Esophagus mucosa (tissue), 1 donor: ENCODE measurements at places on chromosomes 5 and 9.

- ATAC-seq: no peak
These were observed 118.6 kb downstream of the PDE8B start for GRCh38 chr5:77328930-77329647.

GRCh38 chr5:127702926-127703561, at the start of gene CCDC192:
Gene CCDC192, plus strand, starts transcription at chr5:127703391. Its CDS starts 55 bp downstream, at chr5:127703446.
- ATAC-seq: no peak

DNA sequence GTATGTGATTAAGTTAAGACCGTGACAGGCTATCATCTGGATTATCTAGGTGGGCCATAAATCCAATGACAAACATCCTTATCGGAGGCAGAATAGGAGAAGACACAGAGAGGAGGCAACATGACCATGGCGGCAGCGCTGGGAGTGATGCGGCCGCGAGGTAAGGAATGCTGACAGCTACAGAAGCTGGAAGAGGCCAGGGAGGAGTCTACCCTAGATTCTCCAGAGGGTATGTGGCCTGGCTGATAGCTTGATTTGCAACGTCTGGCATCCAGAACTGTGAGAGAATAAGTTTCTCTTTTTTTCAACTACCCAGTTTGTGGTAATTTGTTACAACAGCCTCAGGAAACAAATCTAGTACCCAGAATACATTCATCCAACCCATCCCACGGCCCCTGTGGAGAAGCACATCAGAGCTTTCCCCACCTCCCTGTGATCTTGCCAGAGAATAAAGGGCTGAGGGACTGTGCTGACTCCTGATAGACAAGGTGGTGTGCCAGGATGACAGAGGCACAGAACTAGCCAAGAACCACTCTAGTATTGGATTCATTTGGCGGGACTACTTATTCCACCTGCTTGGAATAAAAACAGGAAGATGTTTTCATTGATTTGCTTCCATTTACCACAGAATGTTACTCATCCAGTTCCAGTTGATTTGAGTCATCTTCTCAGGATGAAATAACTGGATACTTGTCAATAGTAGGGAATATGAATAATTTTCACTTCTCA, 187.4 kb downstream of the MAN2A1 start:
- ATAC-seq: no peak

GRCh38 chr5:178247481-178248456, 15.2 kb upstream of the PHYKPL start:
- ATAC-seq: no peak

- no peak for ATAC-seq
These were observed 4.1 kb downstream of the ERCC6L2 start for GRCh38 chr9:95879591-95879990.

- ATAC-seq: no peak
These were observed 12.8 kb downstream of the TRAF1 start for GRCh38 chr9:120913647-120914264.

- ATAC-seq: no peak
These were observed 94.9 kb downstream of the TMEM174 start for GRCh38 chr5:73267766-73268435.

- ATAC-seq: no peak
These were observed 231.3 kb downstream of the PRR16 start for GRCh38 chr5:120695368-120695880.

GRCh38 chr9:15278091-15278687, 28.8 kb downstream of the TTC39B start:
- no peak for ATAC-seq

- no peak for ATAC-seq
These were observed 237.5 kb upstream of the ADRA1B start for GRCh38 chr5:159678657-159679392.

- no peak for ATAC-seq
These were observed 15.4 kb downstream of the FAM81B start for GRCh38 chr5:95406426-95407090.

DNA sequence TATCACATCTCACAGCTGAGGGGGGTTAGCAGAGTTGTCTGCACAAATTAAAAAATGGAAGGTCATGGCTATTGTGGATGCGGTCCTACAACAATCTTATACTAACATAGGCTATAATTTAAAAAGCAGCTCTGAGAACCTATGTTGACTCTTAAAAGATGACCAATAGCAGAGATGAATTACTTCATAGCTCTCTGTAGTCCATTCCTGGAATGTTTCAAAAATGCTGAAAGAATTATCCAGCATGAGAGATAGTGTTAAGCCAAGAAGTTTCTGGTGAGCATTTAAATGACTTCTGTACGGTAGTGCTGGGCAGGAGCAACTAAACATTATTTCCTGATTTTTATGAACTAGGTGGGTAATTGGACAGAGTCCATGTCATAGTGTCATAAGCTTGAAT, 218.2 kb upstream of the NUDT12 start:
- ATAC-seq: no peak

DNA sequence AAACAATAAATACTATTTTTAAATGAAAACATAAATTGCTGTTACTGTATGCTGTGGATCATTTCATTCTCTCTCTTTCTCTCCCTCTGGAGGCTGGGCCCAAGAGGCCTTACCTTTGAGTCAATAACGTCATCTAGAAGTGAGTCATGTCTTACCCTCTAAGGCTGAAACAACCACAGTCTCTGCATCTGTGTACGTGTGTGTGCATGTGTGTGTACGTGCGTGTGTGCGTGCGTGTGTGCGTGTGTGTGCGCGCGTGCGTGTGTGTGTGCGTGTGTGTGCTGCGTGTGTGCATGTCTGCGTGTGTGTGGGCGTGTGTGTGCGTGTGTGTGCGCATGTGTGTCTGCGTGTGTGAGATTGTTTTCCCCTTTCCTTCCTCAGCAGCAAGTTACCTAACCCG, 13.6 kb upstream of the IL17B start:
- ATAC-seq: peak; percentile 84

DNA sequence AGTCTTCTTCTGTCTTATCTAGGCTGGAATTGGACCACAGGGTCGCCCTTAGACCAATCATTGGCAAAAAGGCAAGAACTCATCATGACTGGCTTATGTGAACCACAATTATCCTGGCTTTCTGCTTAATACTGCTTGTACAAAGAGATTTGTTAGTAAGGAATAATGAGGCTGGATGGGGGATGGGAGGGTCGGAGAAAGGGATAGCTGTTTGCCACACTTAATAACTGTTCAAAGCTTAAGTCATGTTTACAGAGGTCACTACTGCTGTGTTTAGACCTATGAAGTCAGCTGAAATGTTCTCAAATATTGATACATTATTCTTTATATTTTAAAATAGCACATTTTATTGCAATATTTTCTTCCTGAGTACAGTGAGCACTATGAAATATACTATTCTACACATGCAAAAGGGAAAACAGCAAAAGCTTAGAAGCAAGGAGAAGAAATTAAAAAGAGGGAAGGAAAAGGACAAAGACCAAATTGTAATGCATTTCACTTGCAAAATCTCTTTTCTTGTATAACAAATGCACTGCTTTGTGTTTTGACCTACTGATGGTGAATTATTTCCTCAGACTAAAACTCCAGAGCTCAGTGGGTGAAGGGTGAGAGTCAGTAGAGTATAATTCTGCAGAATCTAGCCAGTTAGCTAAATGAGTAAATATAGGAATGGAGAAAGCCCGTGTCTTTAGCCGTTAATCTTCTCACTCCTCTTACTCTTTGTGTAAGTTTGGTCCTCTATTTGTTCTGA, 404.9 kb upstream of the ZNF608 start:
- ATAC-seq: no peak

- ATAC-seq: peak; percentile 37
These were observed 22.7 kb downstream of the ANXA2R start for GRCh38 chr5:43017428-43017815.
